Activated T-helper 17 cell treated with anti-CD3 and anti-CD28 coated beads, Interleukin-2, amount 50 U/mL, for 72 hours (primary cell): ENCODE measurements at places on chromosomes 6 and 20.

GRCh38 chr6:118134736-118135135 lies 227.7 kb downstream of the SLC35F1 start:
- ATAC-seq, result no peak

GRCh38 chr20:48287021-48287494 lies 501.8 kb upstream of the SULF2 start:
- no peak for ATAC-seq

- no peak for ATAC-seq
These were observed 145.4 kb upstream of the AHI1 start for GRCh38 chr6:135642912-135643311.

DNA sequence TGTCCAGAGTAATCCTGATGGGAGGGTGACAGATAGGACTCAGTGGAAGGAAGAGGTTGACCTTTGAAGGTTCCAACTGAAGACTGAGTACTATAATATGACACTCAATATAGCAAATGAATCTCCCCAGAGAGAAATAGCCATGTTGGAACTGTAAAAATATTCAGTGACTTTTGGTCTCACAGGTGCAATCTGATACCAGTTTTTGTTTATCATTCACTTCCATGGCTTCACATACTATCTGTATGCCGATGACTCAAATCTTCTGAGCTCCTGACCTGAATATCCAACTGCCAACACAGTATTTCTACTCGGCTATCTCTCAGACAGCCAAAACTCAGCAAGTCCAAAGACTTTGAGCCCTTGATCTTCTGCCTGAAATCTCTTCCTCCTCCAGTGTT lies 21.8 kb upstream of the PKHD1 start:
- ATAC-seq, result no peak

GRCh38 chr6:137866200-137866913 lies 702 bp upstream of the TNFAIP3 start:
- ATAC-seq, result peak; percentile 16

DNA sequence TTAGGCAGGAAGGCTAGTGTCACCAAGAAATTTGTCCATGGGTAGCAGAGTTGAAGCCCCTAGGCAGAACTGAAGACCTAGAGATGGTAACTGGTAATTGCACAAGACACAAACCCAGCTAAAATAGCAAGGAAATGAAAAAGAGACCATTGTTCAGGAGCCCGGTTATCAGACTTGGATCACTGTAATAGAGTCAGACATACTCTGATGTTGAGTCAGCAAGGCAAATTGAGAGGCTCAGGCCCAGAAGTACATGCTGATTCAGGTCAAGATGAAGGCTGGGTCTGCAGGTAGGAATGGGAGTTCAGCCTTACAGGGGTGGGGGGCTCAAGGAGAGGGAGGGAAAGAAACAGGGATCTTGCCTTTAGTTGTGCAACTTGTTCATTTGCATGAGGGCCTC lies 6.5 kb upstream of the TMEM242 start:
- ATAC-seq, result no peak

- no peak for ATAC-seq
These were observed 82.2 kb upstream of the PMEPA1 start for GRCh38 chr20:57791966-57792365.

DNA sequence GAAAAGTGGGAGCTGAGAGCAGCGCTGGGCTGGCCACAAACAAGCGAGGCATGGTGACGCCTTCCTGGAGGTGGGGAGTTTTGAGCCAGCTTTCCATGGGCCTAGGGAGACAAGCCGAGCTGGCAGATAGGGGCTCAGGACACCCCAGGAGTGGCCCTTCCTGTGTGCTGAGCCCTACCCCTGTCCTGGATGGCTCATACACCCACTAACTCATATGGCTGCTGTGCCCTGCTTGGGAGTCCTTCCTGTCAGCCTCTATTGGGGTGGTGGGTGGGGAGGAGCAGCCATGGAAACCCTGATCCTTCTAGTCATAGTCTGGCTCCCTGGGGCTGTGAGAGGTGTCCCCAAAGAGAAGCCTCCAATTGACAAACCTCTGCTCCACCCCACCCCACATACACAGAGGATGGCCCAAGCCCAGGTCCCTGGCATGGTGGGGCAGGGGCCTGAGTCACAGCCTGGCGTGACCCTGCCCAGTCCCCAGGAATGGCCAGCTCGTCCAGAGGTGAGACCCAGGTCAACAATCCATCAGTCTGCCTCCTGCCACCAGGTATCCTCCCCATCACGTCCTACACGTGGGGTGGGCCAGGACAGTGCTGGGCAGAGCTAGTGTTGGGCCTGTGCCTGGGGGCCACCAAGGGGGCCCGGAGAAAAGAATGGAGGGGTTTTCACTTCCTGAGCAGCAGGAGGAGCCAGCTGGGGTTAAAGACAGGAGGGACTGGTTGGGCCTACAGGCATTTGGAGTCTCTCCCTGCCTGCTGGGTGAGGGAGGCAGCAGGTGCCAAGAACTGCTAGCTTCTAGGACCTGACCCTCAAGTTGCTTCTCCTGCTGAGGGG lies 52.2 kb downstream of the MRPL14 start:
- peak; percentile 13 for ATAC-seq

- ATAC-seq, result peak; percentile 93
These were observed at the start of gene MTRF1L for GRCh38 chr6:153002613-153003365. Gene MTRF1L, minus strand, starts transcription at chr6:153002709. Its CDS starts 24 bp downstream, at chr6:153002685.

GRCh38 chr20:33914919-33915318 lies 78.8 kb upstream of the RALY start:
- ATAC-seq, result peak; percentile 78

DNA sequence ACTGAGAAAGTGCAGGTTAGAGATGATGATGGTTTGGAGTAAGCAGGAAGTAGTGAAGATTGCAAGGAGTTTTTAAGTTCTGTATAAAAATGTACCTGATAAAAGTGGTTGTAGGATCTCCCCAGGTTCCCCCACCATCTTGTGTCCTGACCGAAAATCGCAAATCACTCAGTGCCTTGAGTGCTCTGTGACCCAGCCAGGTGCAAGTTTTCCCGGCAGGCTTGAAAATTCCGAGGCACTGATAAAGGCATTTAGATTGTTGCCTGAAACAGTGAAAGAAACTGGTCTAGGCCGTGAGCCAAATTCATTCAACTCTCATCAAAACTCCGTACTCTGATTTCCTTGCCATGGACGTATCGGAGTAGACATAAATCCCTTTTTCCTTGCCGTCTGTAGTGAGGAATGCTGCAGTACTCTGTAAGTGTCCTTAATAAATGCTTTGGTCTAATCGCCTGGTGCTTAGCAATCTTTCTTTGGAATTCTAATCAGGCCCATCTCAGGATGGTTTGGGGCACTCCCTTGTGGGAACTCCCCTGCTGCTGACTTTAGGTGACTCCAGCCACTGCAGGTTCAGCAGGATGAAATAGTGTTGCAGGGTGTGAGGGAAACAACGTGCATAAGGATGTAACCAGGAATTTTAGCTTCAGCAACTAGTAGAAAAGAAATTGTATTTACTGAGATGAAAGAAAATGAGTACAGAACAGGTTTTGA lies 1199.8 kb upstream of the MAP3K7 start:
- no peak for ATAC-seq

GRCh38 chr6:78511009-78511408 lies 356.3 kb upstream of the IRAK1BP1 start:
- no peak for ATAC-seq

DNA sequence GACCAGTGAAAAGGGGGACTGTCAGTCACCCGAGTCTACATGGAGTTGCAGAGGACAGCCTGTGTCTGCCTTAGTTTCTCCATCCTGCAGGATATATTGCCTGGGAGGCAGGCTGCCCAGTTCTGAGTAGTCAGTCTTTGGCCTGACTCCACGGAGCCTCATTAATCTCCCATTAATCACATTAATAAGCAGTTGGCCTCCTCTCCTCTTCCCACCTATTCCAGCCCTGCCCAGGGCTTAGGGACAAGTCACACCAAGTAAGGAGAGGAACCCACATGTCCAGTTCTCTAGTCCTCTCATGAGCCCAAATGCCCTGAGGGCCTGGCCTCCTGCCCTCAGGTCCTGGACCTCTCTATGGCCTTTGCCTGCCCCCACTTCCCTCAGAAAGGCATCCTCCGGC lies 1.3 kb upstream of the MUCL3 start:
- ATAC-seq, result no peak

DNA sequence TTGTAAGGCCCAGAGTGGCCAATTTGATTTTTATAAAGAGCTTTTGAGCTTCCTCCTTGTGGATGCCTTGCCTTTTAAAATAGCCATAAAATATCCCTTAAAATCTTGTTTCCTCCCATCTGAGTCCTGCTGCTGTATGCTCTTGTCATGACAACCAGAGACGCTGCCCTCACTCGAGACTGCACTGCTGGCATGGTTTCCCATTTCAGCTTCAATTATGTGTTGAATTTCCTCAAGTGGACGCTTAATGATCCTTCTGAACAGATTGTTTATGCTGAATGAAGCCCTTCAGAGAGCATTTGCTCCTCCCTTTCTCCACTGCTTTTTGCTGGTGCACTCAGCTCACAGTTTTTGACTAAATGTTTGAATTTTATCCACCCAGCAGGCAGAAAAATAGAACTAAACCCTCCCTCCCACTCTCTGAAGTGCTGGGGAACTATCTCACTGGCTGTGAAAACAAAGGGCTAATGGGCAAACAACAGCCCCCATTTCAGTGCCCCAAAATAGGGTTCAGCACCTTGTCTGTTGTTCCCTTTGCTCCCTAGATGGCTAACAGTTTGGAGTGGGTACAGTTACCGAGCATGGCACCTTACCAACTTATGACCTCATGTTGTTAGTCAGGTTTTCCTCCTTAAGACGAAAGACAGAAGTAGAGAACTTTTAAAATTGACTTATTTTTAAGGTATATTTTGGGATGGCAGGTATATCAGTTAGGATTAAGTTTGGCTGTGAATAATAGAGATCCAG lies 45.5 kb upstream of the RNF8 start:
- ATAC-seq, result no peak

- no peak for ATAC-seq
These were observed 17.9 kb upstream of the HLA-C start for GRCh38 chr6:31289788-31290187.

DNA sequence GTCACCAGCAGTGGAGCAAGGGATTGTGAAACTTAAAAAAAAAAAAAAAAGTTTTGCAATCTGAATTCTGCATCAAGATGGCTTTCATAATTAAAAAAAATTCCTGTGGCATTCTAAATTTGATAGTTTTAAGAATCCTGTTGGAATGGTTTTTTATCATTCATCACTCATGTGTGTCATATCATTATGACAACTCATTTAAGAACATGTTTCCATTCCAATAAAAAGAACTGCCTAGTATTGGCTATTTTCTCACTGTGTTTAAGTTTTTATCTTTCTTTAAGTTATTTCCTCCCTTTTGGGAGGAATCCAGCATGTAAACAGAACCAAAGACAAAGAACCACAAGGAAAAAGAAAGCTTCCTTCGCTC lies 26.2 kb upstream of the RHAG start:
- ATAC-seq, result no peak

GRCh38 chr20:40282541-40282940 lies 406.5 kb downstream of the MAFB start:
- no peak for ATAC-seq

DNA sequence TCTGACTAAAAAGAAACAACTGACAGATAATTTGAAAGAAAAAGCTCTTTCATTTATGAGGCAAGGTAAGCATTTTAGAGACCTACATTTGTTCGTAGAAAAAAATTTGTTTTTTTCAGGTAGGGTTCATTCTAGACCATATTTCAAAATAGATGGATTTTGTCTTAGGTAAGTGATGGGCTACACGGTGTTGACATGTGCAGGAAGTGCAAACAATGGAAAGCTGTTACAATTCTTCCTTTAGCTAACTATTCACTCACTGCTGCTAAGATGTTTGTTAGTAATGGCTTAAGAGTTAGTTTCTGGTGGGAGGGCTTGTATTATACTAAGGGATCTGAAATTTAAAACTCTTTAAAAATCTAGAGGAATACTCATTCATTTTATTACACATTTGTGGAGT lies 96.7 kb downstream of the CD109 start:
- ATAC-seq, result no peak

DNA sequence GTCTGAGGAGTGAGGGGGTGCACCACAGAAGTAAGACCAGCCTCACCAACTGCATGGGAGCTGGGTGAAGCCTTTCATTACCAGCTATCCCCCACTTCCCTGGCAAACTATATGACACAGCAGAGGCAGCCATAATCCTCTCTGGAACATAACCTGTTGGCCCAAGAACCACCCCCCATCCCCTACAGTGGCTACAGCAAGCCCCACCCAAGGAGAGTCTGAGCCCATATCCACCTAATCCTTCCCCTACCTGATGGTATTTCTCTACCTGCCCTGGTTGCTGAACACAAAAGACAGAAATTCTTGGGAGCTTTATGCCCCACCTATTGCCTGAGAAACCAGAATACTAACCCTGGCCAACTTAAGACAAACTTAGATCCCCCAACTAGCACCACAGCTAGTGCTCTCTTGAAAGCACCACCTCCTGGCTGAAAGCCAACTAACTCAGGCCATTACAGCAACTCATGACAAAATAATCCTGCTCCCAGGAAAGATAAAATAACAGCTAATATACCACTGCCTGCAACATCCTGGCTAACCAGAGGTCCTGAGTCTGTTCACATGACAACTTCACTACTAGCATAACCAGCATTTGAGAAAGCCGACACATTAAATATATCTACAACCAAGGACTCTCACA lies 11.2 kb downstream of the RNGTT start:
- no peak for ATAC-seq

GRCh38 chr6:116730513-116730912 lies 35.0 kb downstream of the FAM162B start:
- no peak for ATAC-seq

- ATAC-seq, result peak; percentile 28
These were observed 164.9 kb upstream of the RREB1 start for GRCh38 chr6:6942831-6943230.

DNA sequence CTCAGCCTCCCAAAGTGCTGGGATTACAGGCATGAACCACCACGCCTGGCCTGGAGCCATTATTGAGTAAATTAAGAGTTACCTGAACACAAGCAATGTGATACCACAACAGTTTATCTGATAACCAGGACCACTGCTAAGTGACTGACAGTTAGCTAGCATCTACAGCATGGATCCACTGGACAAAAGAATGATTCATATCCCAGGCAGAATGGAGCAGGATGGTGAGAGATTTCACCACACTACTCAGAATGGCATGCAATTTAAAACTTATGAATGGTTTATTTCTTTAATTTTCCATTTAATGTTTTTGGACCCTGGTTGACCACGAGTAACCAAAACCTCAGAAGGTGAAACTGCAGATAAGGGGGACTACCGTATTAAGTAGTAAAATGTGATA lies 48.6 kb downstream of the RALGAPA2 start:
- no peak for ATAC-seq

GRCh38 chr6:54921891-54922290 lies 75.3 kb downstream of the FAM83B start:
- ATAC-seq, result no peak
